ENCODE measurements at places on chromosomes 1 and 21. TPM values are rescaled to one million over a fixed set of nuclear protein-coding genes. Genes with fewer than 3 reads are reported as not detected.

The ATP1A4 gene
- not detected for total RNA-seq

The PDZK1 gene
- 0.97 TPM for total RNA-seq

The NUCKS1 gene
- 125 TPM for total RNA-seq

The EFNA1 gene
- not detected for total RNA-seq

The PPFIA4 gene
- total RNA-seq: 16.1 TPM

The TCEA3 gene
- 16.3 TPM for total RNA-seq

The NBPF19 gene
- total RNA-seq: 7.7 TPM

The LCE2A gene
- total RNA-seq: 9.9 TPM

The PADI2 gene
- 0.13 TPM for total RNA-seq

The WDR47 gene
- 17.9 TPM for total RNA-seq

DNA sequence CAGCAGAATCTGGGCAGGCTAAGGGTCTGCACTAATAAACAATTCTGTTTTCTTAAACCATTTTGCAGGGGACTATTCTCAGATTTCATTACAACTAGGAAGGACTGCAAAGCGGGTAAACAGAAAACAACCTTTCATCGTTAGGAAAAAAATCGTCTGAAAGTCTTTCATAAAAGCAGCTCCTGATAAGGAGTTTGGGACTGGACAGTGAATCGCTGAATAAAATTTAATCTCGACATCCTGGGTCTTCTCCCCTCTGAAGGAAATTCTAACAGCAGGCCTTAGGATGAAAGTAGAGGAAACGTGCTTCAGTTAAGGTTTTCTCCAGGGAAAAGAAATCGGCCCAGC lies 471 bp upstream of the MTF2 start:
- no peak for DNase-seq

DNA sequence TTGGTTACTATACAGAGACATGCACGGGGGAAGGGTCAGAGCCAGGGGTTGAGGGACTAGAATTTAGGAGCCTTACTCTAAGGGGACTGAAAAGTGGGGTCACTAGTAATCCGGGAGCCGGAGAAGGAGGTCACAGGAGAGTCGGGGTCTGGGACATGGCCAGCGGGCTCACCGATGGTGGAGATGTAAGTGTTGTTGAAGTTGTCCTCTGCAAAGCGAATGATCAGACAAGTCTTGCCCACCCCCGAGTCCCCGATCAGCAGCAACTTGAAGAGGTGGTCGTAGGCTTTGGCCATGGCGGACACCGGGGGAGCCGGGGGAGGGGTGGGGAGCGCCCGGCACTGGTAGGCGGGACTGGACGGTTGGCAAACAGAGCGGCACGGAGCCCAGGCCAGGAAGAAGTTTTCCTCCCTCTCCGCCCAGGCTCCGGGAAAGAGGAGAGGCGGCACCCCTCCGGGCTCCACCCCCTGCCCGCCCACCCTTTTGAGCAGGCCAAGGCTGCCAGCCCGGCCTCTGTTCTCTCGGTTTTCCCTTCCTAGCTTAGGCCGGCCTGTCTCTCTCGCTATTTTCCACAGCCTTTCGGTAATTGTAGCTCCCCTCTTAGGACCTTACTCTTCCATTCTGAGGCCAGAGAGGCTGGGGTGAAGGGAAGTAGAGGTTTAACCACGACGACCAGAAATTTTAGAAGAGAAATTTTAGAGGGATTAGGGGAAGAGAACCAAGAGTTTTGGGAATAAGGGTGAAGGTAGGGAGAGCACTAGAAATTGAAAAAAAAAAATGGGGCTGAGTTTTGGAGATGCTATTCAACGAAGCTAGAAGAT lies at the start of gene RAB13:
TSS of gene RAB13 (minus strand) at position 399 of the 821 bp plus-strand sequence. CDS start at position 296, 103 bp downstream.
- peak; percentile 95 for DNase-seq

GRCh38 chr1:39690794-39691382 lies 345 bp downstream of the HPCAL4 start:
- DNase-seq: no peak

DNA sequence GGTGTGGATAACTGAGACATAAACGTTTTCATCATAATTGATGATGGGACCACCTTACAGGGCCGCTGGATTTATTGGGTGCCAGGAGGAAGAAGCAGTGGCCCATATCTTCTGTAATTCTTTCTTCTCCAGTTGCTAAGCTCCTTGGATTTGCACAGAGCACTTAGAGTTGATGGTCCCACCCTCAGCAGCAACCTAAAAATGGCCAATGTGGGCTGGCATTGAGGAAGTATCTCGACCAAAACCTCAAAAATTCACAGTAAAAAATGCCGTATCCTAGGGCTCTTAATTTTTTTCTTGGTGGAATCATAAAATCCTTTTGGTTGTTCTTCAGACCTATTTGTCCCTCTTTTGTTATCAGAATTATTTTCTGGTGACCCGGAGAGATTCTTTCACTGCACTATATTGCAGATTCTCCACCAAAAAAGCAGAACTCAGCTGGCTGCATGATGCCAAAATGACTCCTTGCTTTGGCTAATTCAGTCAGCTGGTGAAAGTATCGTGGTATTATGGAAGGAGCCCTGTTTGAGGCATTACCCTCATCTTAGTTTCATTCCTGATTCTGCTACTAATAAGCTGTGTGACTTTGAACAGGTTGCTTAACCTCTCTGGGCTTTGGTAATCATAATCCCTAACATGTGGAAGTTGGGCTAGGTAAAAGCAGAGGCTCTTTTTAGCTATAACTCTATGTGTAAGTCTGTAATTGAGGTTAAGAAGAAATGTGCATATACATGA lies 27.6 kb downstream of the KIRREL1 start:
- peak; percentile 60 for DNase-seq

DNA sequence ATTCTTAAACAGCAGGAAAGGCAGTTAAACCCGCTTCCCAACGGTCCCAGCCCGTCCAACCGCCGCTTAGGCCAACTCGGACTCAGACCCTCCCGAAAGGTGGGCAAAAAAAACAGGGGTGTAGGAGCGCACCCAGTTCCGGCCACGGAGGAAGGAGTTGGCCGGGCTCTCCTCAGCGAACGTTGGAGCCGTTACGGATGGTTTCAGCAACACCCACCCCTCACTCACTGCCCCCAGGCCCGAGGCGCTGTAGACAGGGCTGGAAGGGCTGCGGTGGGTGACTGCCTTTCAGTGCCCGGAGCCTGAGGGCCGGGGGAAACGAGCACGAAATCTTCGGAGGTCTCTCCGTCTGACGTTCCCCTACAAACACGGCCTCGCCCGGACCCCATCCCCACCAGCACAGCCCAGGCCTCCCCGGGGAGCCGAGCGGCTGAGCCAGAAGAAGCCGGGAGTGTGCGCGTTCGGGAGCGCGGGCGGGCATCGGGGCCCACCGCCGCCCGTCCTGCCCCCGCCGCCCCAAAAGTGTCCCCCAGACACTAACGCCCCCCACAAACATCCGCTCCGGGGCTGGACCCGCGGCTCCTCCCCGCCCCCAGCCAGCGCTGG lies 1.3 kb downstream of the KDM5B start:
- peak; percentile 60 for DNase-seq

DNA sequence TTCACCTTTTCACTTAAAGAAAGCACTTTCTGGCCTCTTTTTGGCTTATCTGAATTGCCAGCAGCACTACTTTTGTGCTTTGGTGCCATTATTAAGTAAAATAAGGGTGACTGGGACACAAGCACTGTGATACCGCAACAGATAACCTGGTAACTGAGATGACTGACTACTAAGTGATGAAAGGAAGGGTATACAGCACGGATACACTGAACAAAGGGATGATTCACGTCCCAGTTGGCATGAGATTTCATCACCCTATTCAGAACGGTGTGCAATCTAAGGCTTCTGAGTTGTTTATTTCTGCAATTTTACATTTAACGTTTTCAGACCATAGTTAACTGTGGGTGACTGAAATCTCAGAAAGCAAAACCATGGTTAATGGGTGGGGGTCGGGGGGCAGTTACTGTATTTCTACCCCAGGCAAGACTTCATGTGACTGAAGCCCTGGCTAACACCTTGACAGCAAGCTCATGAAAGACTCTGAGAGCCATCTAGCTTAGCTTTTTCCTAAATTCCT lies 102.8 kb downstream of the CLIC6 start:
- peak; percentile 76 for DNase-seq

GRCh38 chr1:20413776-20414140 lies 72.3 kb downstream of the CAMK2N1 start:
- no peak for DNase-seq

DNA sequence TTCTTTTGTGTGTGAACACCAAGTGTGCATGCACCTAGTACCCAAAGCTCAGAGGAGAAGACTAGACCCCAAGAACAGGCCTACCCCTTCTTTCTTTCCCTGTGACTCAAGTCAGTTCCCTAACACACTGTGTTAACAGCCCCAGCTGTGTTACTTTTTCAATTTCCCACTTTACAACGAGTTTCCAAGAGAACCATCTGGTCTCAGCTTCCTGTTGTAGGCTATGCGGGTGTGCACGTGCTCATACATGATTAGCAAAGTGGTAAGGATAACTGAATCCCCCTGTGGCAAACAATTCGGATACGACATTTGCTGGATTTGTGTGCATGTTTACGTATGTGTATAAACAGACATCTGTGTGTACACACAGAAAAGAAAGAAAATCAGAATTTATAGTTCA lies 17.9 kb downstream of the IFNAR2 start:
- no peak for DNase-seq

DNA sequence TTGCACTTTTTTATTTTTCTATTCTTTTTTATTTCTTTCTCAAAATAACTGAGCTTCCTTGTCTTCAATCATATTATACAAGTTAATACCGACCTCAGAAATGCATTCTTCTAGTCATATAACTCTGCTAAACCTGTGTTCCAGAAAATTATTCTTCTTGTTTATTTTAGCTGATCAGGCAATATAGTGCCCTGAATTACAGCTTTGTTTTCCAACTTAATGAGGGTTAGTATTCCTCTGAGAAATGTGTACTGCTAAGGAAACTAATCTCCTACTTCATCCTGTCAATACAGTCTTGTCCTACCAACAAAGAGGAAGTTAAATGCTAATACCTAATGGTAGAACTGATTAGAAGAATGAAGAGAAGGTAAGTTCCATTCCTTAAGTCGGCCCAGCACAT lies 13.0 kb downstream of the BRINP3 start:
- no peak for DNase-seq

GRCh38 chr1:58057826-58058225 lies 488.7 kb downstream of the OMA1 start:
- DNase-seq: no peak

DNA sequence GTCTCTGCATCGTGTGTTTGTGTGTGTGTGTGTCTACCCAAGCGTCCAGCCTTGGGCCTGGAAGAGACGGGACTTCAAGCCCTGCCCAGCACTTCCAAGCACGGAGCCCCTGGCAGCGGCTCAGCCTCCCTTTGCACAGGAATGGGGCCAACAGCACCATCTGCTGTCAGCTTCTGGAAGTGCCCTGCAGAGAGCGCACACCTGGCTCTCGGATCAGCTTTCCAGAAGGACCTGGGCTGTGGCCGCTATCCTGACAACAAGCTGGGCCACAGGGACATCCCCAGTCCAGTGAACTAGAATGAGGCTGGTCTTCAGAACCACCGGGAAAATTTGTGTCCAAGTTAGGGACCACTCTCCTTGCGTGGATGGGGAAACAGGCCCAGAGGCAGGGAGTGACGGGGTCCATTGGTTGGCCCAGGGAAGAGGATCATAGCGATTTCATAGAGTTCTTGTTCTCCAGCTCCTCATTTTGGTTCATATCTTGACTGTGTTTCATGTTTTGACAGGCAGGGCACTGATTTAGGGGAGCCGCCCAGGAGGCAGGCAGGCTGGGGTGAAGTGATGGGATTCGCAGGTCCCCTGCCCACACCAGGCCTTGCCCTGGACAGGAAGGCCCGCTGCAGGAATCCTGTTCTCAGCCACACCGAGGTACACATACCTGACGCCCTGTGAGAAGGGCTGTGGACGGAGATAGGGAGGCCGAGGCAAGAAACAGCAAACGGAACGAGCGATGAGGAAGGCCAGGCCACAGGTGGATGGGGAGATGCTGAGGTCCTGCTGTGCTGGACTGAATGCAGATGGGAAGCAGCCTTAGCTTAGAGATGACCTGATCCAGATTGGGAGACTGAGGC lies 38.4 kb downstream of the TAS1R2 start:
- peak; percentile 80 for DNase-seq

GRCh38 chr1:82858031-82858430 lies 1057.3 kb downstream of the ADGRL2 start:
- DNase-seq: no peak

DNA sequence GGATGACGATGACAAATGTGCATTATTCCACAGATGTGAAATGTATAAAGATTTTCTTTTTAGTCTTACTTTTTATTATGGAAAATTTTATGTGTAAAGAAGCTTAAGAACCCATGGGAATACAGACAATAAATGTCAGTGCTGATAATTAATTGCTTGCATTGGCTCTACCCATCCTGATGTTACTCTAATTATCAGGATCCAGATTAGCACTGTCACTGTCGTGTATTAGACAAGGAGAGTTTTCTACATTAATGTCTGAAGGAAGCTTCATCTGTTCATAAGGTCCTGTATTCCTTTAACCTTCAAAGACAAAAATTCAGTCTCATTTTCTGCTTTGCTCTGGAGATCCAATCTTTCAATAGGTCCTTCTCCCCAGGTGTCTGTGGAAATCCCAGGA lies 259.1 kb upstream of the ADAMTS5 start:
- DNase-seq: no peak

DNA sequence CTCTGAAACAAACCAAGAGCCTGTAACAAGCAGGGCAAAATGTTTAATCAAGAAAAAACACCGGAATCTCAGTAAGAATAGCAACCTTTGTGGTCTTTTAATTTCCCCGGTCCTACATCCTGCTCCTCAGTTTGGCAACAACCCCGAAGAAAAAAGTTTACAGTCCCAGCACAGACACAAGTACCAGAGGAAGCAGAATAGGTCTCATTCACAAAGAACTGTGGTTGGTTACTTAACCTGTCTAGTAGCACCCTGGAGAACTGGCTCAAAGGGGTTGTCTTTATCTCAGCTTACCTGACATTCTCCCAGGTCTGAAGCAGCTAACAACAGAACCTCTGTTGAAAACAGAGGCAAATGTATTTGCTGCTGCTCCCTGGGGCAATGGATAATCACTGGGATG lies 399.3 kb downstream of the AJAP1 start:
- DNase-seq: no peak

DNA sequence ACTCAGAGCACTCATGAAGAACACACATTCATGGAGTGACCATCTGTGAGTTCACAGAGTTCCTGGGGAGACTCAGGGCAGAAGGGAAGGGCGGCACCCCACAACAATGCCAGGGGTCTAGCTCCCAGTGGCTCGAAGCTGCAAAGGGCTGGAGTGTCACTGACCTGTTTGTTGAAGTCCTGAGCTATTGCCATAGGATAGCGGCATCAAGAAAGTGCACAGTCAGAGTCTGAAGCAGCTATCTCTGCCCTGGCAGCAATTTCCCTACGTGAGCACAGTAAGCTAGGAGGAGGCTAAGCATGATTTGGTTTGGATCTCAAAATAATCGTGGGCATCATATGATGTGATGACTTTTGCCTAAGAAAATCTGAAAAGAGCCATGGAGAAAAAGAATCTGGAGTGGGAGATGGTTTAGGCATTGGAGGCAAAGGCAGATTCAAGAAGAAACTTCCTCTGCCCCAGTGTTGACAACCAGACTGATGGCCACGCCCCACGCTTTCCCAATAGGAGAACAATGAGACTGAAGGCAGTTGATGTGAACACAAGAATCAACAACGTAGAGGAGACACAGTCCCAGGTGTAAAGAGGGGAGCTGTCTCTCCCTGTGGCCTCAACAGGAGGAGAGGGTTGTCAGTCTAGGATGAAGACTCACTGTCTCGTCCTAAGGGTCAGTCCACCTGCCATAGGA lies 100.0 kb upstream of the SLC25A33 start:
- peak; percentile 43 for DNase-seq

- DNase-seq: peak; percentile 95
Measured at GRCh38 chr1:20426923-20427322, 59.1 kb downstream of the CAMK2N1 start.

All from GM23248 (cell line).